ENCODE measurements at places on chromosomes 5 and 9. TPM values are rescaled to one million over a fixed set of nuclear protein-coding genes. Genes with fewer than 3 reads are reported as not detected.

Gene GADD45G
- 1.3 TPM for polyA plus RNA-seq

Gene SPATA6L
- polyA plus RNA-seq = 0.44 TPM

Gene CCIN
- 0.54 TPM for polyA plus RNA-seq

Gene CATSPER3
- 0.37 TPM for polyA plus RNA-seq

Gene SV2C
- polyA plus RNA-seq = 0.05 TPM

Gene COL23A1
- polyA plus RNA-seq = 0.03 TPM

Gene FOXB2
- polyA plus RNA-seq = not detected

Gene NLN
- 20.0 TPM for polyA plus RNA-seq
